Heart right ventricle (tissue), 16 donors: ENCODE measurements at places on chromosomes 7 and 10.

- H3K36me3 ChIP-seq: no peaks in the 10 kb centered on the region
- no peaks in the 10 kb centered on the region for H3K4me1 ChIP-seq
- H3K27me3 ChIP-seq: no peaks in the 10 kb centered on the region
- H3K27ac ChIP-seq: peak overlapping the region; percentile 24
These were observed 34.4 kb downstream of the FHIP2A start for GRCh38 chr10:114855776-114856543.

GRCh38 chr10:92076722-92077121 lies 153.2 kb downstream of the BTAF1 start:
- no peaks in the 10 kb centered on the region for H3K36me3 ChIP-seq
- DNase-seq: no peak
- no peak overlapping the region for H3K27ac ChIP-seq

DNA sequence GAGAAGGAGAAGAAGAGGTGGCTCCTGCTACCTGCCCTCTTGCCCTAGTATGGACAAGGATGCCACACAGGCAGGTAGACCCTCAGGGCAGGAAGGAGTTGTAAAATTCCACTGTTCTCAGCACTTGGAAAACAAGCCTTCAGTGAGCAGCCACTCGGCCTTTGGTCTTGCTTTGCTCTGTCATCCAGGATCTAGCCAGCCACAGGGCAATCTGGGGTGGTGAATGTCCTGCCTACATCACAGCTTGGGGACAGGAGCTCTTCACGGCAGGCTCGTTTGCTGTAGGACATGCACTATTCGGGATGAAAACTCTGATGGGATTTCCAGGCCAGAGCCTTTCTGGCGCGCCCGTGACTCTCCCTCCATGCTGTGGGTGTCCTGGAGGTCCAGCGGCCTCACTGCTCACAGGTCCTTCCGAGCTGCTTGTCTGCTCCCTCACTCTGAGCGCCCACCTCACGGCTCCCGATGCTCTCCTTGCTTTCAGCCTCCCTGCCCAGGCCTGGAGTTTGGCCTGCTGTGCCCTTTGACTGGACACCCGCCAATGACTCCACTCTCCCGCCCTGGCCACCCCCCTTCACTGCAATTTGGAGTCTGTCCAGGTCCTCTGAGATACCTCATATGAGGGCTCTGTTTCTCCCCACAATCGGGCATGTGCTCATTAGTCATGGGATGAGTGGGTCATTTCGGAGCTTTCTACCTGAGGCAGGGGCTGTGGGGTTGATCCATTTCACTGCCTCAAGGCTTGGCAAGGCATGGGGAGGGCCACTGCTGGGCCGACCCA lies 227.2 kb upstream of the GRB10 start:
- no peak for DNase-seq
- H3K36me3 ChIP-seq: no peaks in the 10 kb centered on the region
- H3K27me3 ChIP-seq: no peaks in the 10 kb centered on the region
- peak overlapping the region; percentile 64 for H3K27ac ChIP-seq
- no peak overlapping the region for H3K4me3 ChIP-seq

DNA sequence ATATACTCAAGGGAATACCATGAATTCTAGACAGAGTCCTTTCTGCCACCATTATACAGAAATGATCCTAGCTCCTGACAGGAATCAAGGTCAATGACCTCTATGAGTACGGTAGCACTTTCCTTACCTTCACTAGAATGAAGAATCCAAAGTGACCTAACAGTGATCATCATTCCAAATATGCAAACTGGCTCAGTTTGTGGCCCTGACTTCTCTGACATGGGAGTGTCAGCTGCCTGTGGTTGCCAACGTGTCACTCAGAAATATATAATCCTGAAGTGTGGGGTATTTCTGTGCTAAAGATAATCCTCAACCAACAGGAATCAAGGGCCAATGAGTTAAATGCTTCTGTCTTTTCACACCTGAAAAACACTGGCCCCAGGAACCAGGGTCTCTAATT lies 45.7 kb downstream of the COPG2 start:
- H3K27me3 ChIP-seq: no peaks in the 10 kb centered on the region
- H3K4me3 ChIP-seq: no peak overlapping the region
- H3K4me1 ChIP-seq: no peaks in the 10 kb centered on the region
- no peak for DNase-seq
- H3K36me3 ChIP-seq: no peaks in the 10 kb centered on the region

- no peak overlapping the region for H3K4me3 ChIP-seq
- no peaks in the 10 kb centered on the region for H3K36me3 ChIP-seq
- no peaks in the 10 kb centered on the region for H3K27me3 ChIP-seq
- H3K27ac ChIP-seq: no peak overlapping the region
- peak; percentile 83 for DNase-seq
- no peaks in the 10 kb centered on the region for H3K4me1 ChIP-seq
These were observed 50.1 kb downstream of the LANCL2 start for GRCh38 chr7:55415173-55415778.

- H3K4me1 ChIP-seq: no peaks in the 10 kb centered on the region
- no peak overlapping the region for H3K4me3 ChIP-seq
- no peaks in the 10 kb centered on the region for H3K36me3 ChIP-seq
- no peaks in the 10 kb centered on the region for H3K27me3 ChIP-seq
- no peak for DNase-seq
These were observed 29.8 kb downstream of the COL28A1 start for GRCh38 chr7:7505915-7506314.

DNA sequence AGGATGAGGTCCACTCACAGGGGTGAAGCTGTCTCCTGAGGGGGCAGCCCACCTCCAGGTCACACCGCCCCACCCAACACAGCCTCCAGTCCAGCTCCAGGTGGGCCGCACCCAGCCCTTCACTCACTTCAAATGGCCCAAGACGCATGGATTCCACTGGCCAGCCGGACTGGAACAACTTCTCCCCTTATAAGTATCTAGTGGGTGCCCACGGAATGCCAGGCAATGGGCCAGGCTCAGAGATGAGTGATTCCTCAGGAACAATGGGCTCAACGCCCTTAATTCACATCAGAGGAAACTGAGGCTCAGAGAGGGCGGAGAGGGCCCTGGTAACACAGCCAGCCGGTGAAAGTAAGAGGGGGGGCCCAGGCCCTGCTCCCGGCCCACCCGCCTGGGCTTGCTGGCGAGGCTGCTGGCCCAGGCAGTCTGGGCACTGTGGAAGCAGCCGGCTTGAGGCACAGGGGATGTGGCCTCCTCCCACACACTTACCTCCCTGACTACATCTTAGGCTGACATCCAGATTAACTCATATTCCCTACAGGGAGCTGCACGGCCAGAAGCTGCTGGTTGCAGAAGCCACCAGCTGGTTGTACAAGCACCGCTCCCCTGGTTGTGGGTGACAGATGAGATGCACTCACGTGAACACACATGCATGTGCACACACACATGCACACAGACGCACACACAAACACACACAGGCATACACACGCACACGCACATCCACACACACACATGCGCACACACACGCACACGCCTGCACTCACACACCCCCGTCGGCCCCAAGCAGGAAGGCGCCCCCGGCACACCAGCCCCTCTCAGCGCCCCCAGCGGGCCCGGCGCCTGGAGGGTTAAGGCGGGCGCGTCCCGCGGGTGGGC lies 1.0 kb upstream of the FAM20C start:
- H3K4me3 ChIP-seq: peak overlapping the region; percentile 71
- peak overlapping the region; percentile 83 for H3K27ac ChIP-seq
- peaks cover 11% of the 10 kb centered on the region for H3K36me3 ChIP-seq
- no peaks in the 10 kb centered on the region for H3K27me3 ChIP-seq
- H3K4me1 ChIP-seq: peaks cover 26% of the 10 kb centered on the region

DNA sequence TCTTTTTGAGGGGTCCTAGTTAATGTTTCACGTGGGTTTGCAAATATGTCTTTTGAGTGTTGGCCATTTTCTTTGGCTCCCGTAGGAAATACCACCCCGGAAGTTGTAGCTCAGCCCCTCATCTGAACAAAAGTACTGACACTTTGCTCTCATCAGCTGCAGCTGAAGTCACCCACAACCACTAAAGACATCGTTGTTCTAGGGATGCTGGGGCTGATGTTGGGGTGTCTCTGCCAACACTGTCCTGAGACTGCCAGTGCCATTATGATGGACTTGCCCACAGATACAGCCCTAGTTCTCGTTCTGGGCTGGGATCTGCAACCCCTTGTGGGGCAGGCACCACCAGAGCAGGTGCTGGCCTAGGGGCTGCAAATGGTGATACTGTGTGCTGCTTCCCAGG lies 82.6 kb upstream of the ARHGAP21 start:
- no peaks in the 10 kb centered on the region for H3K4me1 ChIP-seq
- DNase-seq: no peak
- no peak overlapping the region for H3K27ac ChIP-seq
- no peaks in the 10 kb centered on the region for H3K36me3 ChIP-seq
- H3K4me3 ChIP-seq: no peak overlapping the region

- H3K36me3 ChIP-seq: no peaks in the 10 kb centered on the region
- H3K27me3 ChIP-seq: no peaks in the 10 kb centered on the region
- no peak overlapping the region for H3K27ac ChIP-seq
- no peak for DNase-seq
- H3K4me1 ChIP-seq: peaks cover 16% of the 10 kb centered on the region
These were observed 70.8 kb downstream of the CREB5 start for GRCh38 chr7:28483112-28483511.

GRCh38 chr7:15043931-15044330 lies 141.4 kb upstream of the DGKB start:
- H3K4me3 ChIP-seq: no peak overlapping the region
- no peaks in the 10 kb centered on the region for H3K4me1 ChIP-seq
- H3K27me3 ChIP-seq: no peaks in the 10 kb centered on the region
- DNase-seq: no peak

GRCh38 chr7:130266258-130266960 lies at the start of gene CPA2:
Gene CPA2, plus strand, starts transcription at chr7:130266863. Its CDS starts 19 bp downstream, at chr7:130266882.
- H3K36me3 ChIP-seq: no peaks in the 10 kb centered on the region
- H3K4me3 ChIP-seq: no peak within 1 kb of the TSS
- DNase-seq: no peak
- H3K4me1 ChIP-seq: no peaks in the 10 kb centered on the region

GRCh38 chr10:1520909-1521565 lies 216.3 kb downstream of the ADARB2 start:
- no peaks in the 10 kb centered on the region for H3K36me3 ChIP-seq
- H3K4me3 ChIP-seq: no peak overlapping the region
- H3K4me1 ChIP-seq: no peaks in the 10 kb centered on the region
- DNase-seq: no peak
- peaks cover 9% of the 10 kb centered on the region for H3K27me3 ChIP-seq

DNA sequence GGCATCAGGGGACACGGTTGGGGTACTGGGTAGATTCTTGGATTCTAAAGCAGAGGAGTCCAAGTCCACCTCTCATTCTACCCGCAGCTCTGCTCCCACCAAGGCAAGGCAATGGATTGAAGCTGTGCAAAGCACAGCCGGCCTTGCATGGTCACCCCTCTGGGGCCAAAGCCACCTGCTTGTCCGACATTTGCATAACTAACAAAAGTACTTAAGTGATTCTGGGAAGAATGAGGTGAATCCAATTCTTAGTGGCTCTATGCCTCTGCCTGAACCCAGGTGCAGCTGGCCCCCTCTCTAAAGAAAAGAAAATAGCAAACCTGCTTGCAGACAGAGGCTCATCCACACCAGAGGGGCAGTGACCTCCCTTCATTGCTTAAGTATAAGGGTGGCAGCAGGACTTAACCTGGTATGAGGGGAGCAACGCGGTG lies 10.7 kb upstream of the COBL start:
- no peak overlapping the region for H3K27ac ChIP-seq
- no peaks in the 10 kb centered on the region for H3K4me1 ChIP-seq
- H3K36me3 ChIP-seq: no peaks in the 10 kb centered on the region
- H3K4me3 ChIP-seq: no peak overlapping the region
- DNase-seq: no peak

DNA sequence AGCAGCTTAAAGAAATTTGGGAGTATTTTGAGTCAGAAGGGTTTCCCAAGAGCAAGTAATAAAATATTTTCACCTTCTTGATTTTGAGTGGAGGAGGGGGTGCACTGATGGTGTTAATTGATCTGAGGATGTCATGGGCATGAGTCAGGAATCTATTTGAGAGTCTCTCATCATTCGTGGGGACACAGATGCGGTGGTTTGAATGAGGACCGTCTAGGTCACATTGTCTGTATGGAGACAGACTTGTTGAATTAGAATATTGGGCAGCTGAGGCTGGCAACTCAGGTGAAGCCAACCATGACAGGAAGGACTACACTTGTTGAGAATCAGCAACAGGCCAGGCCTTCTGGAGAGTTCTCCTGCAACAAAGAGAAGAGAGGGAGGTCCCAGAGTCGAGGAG lies 127.0 kb downstream of the INSYN2A start:
- no peak for DNase-seq
- H3K36me3 ChIP-seq: peaks cover 95% of the 10 kb centered on the region
- no peaks in the 10 kb centered on the region for H3K4me1 ChIP-seq
- no peak overlapping the region for H3K4me3 ChIP-seq
- H3K27ac ChIP-seq: no peak overlapping the region
- H3K27me3 ChIP-seq: no peaks in the 10 kb centered on the region

GRCh38 chr7:26372249-26372648 lies 80.6 kb downstream of the SNX10 start:
- peaks cover 89% of the 10 kb centered on the region for H3K27me3 ChIP-seq
- H3K4me3 ChIP-seq: no peak overlapping the region
- no peak for DNase-seq
- H3K27ac ChIP-seq: no peak overlapping the region
- peaks cover 26% of the 10 kb centered on the region for H3K4me1 ChIP-seq
- no peaks in the 10 kb centered on the region for H3K36me3 ChIP-seq
